ENCODE measurements at places on chromosomes 11 and 22.

- DNase-seq, result no peak
Measured at GRCh38 chr11:40223596-40224330, 1235.7 kb downstream of the LRRC4C start.

DNA sequence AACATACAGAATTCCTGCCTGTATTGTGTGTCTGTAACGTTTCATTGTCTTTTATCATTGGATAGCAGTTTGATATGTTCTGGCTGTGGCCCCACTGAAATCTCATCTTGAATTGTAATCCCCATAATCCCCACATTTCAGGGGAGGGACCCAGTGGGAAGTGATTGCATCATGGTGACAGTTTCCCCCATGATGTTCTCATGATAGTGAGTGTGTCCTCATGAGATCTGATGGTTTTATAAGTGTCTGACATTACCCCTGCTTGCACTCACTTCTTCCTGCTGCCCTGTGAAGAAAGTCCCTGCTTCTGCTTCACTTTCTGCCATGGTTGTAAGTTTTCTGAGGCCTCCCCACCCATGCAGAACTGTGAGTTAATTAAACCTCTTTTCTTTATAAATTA lies 19.6 kb upstream of the MTMR2 start:
- DNase-seq, result no peak

DNA sequence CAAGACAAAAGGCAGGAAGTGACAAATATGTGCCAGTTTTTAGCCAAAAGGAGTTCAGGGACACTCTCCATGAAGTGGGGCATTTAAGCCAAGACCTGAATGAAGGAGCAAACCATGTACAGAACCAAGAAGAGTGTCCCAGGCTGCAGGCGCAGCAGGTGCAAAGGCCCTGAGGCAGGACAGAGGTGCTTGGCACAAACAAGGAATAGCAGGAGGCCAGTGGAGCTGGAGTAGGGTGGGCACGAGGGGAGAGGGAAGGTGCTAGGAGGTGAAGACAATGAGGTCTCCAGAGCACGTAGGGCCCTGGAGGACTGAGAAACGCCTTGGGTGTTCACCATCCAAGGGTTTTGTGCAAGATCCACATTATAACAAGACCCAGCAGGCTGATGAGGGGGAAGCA lies 474.1 kb downstream of the MN1 start:
- no peak for DNase-seq

DNA sequence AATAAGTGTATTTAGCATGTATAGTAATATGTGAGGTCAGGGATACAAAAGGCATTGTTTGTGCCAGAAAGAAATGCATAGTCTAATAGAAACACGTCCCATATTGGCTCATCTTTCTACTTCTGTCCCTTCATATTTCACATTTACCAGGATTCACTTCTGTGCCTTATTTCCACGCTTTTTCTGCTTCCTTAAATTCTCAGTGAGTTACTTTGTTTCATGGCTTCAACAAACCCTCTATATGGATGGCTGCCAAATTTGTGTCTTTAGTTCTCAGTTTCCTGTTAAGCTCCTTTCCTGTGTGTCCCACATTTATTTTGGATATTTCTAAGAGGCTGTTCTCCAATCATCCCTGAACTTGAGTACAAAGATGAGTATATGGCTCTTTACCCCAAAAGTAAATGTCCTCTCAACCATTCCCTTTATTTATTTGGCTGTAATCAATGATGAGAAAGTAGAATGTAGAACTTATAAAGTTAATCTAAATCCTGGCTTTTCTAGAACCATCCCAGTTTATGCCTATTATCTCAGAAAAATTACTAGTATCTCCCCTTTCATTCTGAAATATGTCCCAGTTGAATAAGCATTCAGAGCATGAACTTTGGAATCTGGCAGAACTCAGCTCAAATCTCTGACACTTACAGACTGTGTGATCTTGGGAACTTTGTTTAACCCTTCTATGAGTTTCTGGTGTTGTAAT lies 23.5 kb downstream of the OR8B12 start:
- no peak for DNase-seq

DNA sequence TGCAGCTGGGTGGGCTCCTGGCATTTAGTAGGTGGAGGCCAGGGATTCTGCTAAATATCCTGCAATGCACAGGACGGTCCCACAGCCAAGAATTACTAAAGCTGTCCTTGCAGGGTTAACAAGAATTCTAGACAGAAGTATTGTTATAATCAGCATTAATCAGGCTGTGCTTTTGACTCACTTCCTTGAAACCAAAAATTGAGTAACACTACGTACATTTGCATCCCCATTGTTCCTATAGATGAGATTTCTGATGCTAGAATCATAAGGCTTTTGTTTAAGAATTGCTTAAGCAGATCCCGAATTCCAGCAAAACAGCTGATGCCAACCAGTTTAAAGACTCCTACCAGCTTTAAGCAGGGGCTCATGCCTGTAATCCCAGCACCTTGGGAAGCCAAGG lies 11.4 kb downstream of the SLC6A5 start:
- DNase-seq, result no peak

DNA sequence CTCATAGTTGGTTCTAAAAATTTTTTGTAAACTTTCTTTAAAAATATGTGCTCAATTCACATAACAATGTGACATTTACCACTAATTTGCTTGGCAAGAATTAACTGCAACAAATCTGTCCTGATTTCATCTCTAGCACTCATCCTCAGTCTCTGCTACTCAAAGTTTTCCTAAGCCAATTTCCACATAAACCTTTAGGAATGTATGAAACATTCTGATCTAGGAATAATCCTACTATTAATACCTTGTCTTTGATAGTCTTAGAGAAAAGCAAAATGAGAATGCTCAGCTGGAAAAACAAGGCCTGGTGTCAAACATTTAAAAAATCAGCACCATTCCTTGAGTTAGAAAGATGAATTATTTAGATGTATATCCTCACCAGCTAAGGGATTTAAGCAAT lies 114.3 kb downstream of the CD44 start:
- DNase-seq, result no peak

DNA sequence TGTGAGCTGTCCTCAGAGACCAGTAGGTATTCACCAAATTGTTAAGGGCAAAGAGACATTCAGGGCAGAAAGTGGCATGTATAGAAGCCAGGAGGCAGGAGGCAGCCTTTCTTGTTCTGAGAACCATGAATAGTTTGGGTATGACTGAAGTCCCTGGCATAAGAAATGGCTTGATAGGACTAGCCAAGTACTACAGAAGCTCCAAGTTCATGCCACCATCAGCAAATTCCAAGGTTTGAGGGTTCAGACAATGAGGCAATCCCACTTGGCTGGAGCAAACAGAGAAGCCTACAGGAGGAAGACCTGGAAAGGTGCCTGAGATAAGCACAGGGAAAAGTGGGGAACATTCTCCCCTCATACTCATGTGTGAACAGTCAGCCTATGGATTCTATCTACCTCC lies 25.8 kb downstream of the XRRA1 start:
- DNase-seq, result no peak

GRCh38 chr22:39927544-39927943 lies 26.7 kb downstream of the GRAP2 start:
- no peak for DNase-seq

- DNase-seq, result no peak
Measured at GRCh38 chr22:44365191-44365590, 52.4 kb upstream of the SHISAL1 start.

GRCh38 chr11:60959431-60959830 lies 7.5 kb upstream of the SLC15A3 start:
- DNase-seq, result no peak

GRCh38 chr22:32579529-32580220 lies 105.1 kb downstream of the FBXO7 start:
- no peak for DNase-seq

GRCh38 chr11:36312611-36313472 lies 16.8 kb downstream of the PRR5L start:
- DNase-seq, result no peak

DNA sequence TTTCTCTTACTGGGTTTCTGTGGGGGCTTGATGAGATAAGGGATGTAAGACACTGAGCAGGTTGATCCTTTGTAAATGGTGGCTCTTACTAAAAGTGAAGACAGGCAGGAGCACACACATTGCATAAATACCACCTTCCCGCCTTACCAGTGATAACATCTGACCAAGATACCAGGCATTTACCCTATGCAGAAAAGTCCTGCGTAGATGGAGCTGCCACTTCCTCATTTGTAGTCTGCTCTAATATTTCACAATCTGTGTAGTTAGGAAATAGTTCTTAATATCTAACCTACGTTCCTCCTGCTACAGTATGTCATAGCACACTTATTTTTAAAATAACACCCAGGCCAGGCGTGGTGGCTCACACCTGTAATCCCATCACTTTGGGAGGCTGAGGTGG lies 23.9 kb upstream of the SWAP70 start:
- DNase-seq, result no peak

- DNase-seq, result no peak
Measured at GRCh38 chr22:19607192-19608002, 83.2 kb upstream of the CLDN5 start.

DNA sequence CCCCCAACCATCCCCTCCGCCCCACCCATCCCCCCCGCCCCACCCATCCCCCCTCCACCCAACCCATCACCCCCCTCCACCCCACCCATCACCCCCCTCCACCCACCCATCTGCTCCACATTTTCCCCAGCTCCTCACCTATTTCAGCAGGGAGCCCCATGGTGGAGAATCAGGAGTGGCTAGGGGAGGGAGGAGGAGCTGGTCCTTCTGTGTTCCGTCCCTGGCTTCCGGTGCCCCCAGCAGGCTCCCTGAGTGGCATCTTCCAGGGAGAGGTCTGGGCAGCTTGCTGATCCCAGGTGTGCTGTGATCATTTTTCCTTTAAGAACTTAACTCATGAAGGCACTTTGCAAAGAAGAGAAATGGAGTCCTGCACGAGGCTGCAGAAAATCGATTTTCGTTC lies 365.8 kb downstream of the TBC1D22A start:
- no peak for DNase-seq

DNA sequence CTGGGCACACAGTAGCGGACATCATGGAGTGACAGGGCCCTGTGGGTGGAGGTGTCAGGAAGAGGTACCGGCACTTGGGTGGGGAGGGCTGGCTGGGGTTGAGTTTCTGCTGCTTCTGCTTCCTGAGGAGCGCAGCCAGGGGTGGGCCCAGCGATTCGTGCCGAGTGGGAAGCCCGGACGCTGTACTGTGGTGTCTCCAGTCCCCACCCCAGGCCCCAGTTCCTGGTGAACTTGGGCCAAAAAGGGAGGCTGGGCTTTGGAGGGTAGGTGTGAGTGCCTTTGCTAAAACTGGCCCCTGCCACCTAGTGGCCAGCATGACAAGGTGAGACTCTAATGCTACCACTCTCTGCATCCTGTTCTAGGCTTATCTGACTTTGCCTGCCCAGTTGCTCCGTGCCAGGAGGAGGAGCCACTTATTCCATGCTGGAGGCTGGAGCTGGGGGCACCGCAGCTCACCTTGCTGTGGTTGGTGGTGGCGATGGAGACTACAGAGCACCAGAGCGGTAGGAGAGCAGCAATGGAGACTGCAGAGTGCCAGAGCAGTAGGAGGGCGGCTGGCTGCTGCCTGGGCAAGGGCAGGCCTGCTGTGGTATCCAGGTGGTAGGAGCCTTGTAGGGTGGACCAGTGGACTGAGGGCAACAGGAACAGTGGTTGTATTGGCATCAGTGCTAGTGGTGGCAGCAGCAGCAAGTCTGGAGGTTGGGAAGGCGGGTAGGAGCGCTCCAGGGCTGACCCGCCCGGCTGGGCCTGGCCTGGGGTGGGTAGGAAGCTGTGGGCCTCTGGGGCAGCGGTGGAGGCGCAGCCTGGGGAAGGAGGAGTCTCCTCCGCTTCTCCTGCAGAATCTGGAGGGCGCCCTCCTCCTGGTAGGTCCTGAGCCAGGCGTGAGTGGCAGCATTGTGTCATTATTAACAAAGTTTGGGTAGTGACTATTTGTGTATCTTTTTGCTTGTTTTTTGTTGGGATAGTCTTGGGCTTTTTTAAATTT lies 2.2 kb upstream of the RFPL2 start:
- DNase-seq, result no peak

- DNase-seq, result no peak
Measured at GRCh38 chr11:100442017-100442416, 245.1 kb upstream of the ARHGAP42 start.

DNA sequence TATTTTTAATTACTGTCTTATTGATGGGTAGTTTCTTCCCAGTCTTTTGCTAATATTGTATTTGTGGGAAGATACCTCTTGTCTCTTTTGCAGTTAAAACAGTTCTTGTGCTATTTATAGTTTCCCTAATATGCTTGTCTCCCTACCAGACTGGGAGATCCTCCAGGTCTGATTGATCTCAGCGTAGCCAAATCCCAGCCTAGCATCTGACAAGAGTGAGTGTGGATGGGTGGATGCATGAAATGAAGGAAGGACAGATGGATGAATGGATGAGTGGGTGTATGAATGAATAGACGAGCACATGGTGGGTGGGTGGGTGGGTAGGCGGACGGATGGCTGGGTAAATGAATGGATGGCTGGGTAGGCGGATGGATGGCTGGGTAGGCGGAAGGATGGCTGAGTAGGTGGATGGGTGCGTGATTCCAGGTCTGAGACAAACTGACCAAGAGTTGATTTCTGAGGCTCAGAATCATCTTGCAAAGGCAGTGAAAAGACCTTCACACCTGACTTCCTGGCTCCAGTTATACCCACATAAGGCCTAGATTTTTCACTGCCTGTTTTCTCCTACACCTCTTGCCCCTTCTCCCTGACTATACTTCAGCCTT lies 11.4 kb downstream of the DNAJB13 start:
- no peak for DNase-seq
